ENCODE measurements at places on chromosomes 7 and 10.

DNA sequence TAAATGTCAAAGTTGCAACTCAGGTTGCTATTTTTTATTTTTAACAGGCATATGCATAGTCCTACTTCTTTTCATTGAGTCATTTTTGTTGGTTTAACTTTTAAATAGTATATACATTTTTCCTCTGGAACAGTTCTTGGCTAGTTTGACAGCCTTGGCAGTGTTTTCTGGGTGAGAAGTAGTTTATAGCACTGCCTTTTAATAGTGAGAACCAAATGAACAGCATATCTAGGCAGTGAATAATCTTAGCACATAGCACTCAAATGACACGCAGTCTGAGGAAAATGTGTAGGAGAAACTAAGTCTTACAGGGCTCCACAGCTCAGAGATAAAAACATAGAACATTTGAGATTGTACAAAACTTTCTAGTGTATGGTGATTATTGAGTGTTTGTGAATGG, 265.5 kb upstream of the POT1 start:
- DNase-seq = no peak

GRCh38 chr10:44935201-44935965, 24.2 kb upstream of the RASSF4 start:
- DNase-seq = no peak

GRCh38 chr7:70113536-70113935, 515.3 kb downstream of the AUTS2 start:
- no peak for DNase-seq

DNA sequence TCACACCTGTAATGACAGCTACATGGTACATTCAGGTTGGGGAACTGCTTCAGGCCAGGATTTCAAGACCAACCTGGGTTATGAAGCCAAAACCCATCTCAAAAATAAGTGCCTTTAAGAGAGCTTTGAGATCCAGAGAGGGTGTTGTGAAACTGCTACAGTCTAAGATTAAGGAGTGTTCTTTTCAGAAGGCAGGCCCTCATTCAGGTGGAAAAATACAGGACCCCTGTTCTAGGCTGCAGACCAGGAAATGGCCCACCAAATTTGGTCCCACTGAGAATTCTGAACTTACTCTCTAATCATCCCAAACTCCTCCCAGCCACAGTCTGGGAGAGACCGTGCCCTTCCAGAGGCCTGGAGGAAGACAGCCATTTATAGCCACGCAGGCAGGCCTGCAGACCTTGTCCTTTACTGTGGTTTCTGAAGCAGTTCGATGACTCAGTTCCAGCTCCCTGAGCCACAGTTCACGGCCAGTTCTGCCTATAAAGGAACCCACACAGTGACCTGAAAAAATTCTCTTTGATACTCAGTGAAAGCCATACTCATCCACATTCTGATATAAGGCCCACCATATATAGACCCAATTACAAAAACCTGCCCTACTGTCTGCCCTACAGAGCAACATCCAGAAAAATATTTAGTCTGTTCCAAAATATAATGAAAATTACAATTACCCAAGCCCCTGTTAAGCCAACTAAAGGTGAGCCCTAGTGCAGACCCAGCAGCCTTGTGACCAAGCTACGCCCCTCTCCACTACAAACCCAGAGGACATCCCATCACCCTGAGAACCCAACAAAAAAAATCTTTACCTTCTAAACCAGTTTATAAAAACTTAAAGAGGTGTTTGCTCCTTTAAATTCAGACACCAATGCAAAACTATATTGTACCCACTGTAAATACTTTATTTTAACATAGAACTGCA, 21.2 kb downstream of the ZNF680 start:
- no peak for DNase-seq

GRCh38 chr10:15200626-15201025, 32.1 kb upstream of the NMT2 start:
- no peak for DNase-seq

GRCh38 chr10:114259824-114260223, 20.8 kb downstream of the VWA2 start:
- DNase-seq = no peak

DNA sequence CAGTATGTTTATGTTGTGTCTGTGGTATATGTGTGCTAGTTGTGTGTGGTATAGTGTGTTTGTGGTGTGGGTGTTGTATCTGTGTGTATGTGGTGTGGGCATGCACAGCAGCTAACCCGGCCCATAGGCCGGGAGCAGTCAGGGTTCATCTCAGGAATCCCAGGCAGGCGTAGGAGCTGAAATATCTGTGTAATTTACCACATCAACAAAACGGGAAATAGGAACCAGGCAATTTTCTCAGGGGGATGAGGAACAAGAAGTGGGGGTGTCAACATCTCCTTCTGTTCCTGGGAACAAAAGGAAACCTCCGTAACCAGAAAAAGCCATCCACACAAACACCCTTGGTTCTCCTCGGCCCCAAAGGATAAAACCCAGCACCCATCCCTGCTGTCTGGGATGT, 24.5 kb upstream of the ZNF488 start:
- DNase-seq = no peak

- DNase-seq = no peak
These were observed 49.8 kb downstream of the PRKCQ start for GRCh38 chr10:6530211-6530840.

DNA sequence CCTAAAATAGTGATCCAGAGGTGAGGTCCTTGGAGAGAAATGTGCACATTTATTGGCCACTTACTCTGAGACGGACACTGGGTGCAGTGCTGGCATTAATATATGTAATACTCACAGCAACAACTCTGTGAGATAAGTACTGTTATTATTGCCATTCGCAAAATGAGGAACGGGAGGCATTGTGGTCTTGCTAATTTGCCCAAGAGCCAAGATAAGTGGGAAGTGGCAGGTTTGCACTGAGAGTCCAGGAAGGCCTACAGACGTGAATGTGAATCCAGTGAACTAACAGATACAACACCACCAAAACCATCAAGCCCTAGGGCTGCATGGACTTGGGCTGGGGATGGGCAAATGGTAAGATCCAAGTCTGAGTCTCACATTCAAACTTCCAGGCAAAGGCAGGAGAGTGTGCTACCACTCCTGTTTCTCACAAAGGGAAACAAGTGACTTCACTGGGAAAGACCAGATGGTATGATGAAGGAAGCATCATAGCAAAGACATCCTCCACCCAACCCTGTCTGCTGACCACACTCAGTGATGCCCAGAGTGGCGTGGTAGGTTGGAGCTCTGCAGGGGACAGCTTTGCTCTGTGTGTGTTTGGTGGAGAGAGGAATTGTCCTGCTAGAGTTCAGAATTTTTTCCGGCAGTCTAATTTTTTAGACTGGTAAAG, 19.2 kb downstream of the TMEM273 start:
- no peak for DNase-seq

- no peak for DNase-seq
These were observed 185.1 kb upstream of the PRPS1L1 start for GRCh38 chr7:18212758-18213157.

All from glutamatergic neuron (in vitro differentiated cells).